ENCODE measurements at places on chromosomes 13 and 19.

DNA sequence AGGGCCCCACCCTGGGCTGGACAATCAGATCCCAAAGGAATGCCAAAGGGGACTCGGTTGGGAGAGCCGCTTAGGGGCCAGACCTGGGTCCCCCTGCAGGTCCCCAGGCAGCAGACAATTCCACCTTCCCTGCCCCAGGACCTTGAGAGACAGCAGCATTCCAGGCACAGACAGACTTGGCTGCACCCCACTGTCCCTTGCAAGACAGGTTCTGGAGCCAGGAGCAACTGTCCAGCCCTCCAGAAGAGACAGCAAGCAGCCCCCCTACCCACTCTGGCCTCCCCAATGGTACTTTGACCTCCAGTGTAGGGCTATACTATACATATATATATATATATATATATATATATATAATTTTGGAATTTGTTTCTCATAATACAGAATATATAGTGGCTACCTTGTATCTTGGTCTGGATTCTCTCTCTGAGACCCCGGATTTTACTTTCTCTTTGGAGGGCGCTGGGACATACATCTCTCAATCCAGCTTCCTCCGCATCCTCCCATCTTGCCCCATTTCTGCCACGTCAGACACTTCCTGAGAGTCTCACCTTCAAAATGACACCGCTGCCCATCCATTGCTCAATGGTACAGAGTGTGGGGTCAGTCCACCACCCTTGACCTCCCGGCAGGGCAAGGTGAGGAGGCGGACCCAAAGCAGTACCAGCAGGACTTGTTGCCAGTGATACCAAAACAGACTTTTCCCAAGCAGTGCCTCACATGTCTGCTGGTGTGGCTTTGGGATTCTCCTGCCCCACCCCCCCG lies 12.7 kb downstream of the SMIM24 start:
- no peak for DNase-seq

DNA sequence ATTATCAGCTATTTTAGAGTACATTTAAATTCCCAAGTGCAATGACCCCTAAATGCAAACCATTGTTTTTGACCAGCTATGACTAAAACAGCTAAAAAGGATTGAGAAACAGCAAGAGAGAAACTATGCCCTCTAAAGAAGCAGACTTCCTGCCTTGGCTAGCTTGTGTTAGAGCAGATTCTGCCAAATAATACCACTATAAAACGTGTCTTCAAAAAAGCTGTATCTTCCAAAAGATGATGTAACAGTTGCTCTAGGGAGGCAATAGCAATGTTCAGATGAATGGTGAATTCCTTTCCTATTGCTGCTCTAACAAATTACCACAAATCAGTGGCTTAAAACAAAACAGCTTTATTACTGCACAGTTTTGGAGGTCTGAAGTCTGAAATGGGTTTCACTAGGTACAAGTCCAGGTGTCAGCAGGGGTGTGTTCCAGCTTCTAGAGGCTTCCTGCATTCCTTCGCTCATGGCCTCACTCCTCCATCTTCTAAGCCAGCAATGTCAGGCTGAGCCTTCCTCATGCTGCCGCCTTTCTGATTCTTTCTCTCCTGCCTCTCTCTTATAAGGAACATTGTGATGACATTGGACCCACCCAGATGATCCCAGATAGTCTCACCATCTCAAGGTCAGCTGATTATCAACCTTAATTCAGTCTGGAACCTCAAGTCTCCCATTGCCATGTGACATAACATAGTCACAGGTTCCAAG lies 84.5 kb downstream of the LRRC63 start:
- no peak for DNase-seq

- DNase-seq = no peak
Measured at GRCh38 chr13:73835138-73835721, 299.0 kb downstream of the KLF12 start.

DNA sequence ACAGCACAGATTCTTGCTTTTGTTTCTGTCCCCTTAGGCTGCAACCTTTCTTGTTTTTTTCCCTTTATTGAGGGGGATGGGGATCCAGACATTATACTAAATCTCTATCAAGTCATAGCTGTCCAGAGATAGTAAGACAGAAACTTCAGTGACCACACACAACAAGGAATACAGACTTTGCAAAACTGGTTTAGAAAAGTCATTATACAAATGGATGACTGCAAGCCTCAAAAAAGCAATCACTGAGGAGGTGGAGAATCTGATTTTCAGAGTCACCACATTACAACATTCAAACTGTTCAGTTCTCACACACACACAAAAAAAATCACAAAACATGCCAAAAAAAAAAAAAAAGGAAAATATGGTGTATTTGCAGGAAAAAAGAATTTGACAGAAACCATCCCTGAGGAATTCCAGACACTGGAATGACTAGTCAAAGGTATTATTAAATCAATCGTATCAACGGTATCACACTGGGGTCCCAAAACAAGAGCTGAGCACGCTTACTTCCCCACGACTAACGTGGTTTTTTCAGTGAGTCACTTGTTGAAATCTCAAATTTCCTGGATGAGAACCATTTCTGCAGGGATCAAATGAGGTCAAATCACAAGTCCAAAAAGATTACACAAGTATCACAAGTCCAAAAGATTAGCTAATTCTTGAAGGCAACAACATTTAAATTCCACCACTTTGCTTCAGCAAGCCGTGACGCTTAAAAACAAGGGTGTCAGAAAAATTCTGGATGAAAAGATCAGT lies 41.2 kb downstream of the USP12 start:
- no peak for DNase-seq

- DNase-seq = no peak
Measured at GRCh38 chr13:40178130-40178529, 488.3 kb downstream of the FOXO1 start.

DNA sequence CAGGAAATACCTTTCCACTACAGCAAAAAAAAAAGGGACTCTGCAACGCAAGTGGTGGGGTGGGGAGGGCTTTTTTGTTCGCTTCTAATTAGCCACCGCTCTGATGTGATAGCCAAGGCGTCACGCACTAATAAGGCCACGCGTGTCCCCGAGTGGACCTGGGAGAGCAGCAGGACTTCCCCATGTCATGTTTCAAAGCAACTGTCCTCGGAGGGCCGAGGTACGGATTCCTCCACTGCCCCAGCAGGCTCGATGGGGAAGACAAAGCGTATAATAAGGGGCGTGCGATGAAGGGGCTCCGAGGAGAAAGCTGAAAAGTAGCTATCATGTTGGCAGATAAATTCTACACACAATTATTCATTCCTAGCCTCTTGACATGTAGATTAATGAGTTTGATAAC lies 179.7 kb upstream of the ZNF507 start:
- no peak for DNase-seq

All from posterior vena cava (tissue), 2 donors.